ENCODE measurements at places on chromosomes 2 and 18.

DNA sequence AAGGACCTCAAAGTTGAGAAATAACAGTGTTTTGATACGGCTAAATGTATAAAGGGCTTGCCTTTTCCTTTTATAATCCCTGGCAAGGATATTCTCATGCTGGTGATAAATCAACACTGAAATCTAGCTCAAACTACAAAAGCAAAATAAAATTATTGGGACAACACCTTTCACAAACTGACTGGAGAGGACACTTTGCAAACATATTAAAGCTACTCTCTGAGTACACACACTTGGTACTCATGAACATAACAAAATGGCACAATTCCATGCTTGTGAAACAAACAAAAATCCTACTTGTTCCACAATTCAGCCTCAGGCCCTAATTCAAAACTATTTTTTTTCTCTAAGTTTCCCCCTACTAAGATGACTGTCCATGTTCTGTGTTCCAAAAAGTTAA, 305.8 kb downstream of the ETAA1 start:
- no peak for DNase-seq

DNA sequence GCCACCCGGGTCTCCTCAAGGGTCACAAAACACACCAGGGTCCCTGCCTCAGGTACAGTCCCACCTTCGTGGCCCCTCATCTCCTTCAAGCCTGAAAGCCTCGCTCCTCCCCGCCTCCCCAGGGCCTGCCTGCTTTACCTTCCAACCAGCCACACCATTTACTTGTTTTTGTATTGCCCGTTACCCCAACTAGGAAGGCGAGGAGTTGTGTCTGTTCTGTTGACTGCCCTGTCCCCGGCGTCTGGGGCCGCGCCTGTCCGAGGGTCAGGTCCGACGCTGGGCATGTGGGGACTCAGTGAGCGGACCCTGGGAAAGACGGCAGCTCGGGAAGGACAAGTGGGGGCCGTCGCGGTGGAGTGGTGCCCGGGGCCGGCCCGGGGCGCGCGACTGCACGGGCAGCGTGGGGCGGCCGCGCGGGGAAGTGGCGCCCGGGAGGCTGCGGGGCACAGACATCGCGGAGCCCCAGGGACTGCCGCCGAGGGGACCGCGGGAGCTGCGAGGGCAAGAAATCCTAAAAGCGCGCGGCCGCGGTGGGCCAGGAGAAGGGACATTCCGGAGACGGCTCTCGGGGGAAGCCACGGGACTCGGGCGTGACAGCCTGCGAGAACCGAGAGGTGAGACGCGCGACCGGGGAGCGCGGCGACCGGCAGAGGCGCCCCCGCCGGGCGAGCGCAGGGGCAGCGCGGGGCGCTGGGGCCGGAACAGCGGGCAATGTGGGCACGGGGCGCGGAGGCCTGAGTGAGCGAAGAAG, 797 bp upstream of the GRHL1 start:
- no peak for DNase-seq

GRCh38 chr2:139067874-139068273, 287.7 kb upstream of the NXPH2 start:
- no peak for DNase-seq

GRCh38 chr2:9627310-9627709, 3.5 kb downstream of the YWHAQ start:
- DNase-seq = no peak

DNA sequence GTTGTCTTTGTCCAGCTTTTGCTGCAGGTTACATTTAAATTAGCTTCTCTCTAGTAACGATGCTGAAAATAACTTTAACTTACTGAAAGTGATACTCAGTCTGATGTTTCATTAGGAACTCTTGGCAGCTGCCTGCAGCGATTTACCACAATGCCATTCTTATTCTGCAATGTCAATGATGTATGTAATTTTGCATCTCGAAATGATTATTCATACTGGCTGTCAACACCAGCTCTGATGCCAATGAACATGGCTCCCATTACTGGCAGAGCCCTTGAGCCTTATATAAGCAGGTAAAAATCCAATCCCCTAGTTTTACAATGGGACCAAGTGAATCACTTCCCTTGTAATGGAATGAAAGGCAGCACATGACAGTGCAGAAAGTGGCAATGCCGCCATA, 16.3 kb upstream of the MFF start:
- DNase-seq = no peak

- DNase-seq = no peak
Observed at GRCh38 chr2:216546241-216546640, 47.6 kb downstream of the RPL37A start.

GRCh38 chr2:203782262-203782976, 76.0 kb downstream of the CD28 start:
- no peak for DNase-seq

GRCh38 chr2:211498551-211499205, 942.3 kb downstream of the CPS1 start:
- DNase-seq = no peak

GRCh38 chr2:109529532-109530449, 84.0 kb downstream of the SEPTIN10 start:
- no peak for DNase-seq

- DNase-seq = no peak
Observed at GRCh38 chr18:71079606-71080005, 790.8 kb downstream of the SOCS6 start.

- no peak for DNase-seq
Observed at GRCh38 chr2:75334076-75334475, 134.8 kb upstream of the TACR1 start.

DNA sequence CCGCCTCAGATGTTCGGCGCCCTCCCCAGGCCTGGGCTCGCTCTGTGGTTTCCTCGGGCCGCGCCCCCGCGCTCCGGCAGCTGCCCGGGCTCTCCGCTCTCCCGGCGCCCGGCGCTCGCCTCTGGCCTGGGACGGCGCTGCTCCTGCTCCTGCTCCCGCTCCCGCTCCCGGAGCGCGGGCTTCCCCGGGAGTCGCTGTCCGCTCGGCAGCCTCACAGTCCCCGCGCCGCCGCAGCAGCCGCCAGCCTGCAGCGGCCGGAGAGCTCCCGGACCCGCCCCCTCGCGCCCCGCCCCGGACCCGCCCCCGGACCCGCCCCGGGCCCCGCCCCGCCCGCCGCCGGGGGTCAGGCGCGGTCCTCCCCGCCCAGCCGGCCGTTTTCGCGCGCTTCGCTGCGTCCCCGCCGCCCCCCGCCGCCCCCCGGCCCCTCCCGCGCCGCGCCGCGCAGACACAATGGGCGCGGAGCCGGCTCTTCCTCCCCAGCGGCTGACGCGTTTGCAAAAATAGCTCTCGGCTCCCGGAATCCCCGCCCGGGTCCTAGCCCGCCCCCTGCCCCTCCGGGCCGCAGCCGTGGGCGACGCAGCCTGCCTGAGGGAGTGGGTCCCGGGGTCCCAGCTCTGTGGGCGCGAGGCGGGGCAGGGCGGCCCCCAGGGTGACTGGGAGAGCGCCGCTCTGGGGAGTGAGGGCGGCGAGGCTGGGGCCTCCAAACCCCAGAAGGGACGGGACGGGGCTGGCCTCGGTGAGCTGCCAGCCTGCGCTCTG, at the start of gene ARL4C:
Gene ARL4C, minus strand, starts transcription at position 247 of the 759 bp plus-strand sequence. CDS start 495 bp downstream, outside the sequence.
- DNase-seq = peak; percentile 34

DNA sequence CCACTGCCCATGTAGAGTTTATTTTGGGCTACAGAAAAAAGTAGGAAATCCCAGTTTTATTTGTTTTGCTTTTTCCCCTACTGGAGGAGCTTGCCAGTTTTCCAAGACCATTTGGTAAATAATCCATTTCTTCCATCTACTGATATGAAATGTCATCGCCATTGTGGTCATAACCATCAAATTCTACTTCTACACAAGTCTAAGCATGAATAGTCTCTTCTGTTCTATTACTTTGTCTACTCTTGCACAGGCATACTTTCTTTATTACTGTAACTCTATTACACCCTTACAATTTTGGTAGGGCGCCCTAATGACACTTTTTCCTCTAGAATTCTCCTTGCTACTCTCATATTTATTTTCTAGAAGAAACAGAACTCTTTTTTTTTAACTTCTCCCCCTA, 120.7 kb downstream of the ATAD2B start:
- DNase-seq = no peak

- DNase-seq = no peak
Observed at GRCh38 chr18:22363867-22364463, 53.8 kb downstream of the CTAGE1 start.

DNA sequence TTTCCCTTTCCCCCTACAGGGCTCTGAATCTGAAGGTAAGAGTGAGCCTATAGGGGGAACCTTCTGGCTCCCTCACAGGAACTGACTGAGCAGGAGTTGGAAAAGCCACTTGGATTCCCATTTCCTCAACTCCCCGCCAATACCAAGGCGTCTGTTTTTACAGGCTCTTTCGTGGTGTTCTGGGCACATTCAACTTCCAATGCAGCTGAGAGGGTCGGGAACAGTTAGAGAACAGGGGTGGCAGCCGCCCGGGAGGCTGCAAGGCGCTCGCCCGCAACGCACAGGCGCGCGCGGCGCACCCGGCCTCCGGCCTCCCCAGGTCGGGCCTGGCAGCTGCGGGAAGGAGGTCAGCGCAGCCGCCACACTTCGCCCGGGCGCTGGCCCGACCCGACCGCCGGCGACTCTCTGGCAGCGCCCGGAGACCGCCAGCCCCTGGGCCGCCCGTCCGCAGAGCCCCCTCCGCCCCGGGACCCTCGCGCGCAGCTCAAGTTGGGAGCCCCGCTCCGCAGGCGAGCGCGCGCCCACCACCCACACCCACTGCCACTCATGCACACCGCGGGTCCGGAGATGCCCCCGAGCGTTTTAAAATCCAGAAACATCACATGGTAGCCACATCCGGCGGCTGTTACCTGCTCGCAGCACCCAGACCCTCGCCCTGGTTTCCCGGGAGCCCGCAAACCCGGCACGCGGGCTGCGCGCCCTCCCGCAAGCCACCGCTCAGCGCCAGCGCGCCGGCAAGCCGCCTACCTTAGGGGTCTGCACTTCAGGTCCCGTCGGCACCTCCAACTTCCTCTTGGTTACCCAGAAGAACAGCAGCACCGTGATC, 816 bp downstream of the GALNT14 start:
- no peak for DNase-seq

DNA sequence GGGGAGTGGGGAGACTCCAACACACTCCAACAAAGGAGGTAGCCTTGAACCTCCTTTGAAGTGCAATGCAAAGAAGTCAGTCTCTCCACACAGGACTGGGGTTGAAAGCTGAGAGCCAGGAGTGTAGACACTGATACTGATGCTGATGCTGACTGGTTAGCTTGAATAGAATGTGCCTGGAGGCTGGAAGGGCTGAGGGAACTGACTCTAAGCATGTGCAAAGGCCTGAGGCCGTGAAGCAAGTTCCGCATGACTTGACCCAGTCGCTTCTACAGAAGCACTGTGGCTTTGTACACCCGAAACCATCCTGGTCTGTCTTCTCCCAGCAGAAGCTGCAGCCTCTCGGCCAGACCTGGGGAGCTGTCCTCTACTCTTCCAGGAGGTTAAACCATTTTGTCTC, 10.4 kb downstream of the FOXI3 start:
- no peak for DNase-seq

GRCh38 chr2:236824836-236825235, 255.2 kb downstream of the ACKR3 start:
- no peak for DNase-seq

DNA sequence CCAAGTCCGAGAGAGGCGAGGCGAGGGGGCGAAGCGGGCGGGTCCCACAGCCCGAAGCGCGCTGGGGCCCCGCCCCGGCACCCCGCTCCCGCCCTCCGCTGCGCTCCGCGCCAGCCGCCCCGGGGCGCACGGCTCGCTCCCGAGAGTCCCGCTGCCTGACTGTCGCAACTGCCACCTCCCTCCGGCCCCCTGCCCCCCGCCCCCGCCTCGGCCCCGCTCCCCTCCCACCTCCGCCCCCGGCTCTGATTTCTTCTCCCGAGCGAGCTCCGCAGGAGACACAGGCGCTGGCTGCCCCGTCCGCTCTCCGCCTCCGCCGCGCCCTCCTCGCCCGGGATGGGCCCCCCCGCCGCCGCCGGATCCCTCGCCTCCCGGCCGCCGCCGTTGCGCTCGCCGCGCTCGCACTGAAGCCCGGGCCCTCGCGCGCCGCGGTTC, at the start of gene WNT6:
Gene WNT6, plus strand, starts transcription at position 250 of the 432 bp plus-strand sequence. CDS start 233 bp downstream, outside the sequence.
- DNase-seq = no peak

DNA sequence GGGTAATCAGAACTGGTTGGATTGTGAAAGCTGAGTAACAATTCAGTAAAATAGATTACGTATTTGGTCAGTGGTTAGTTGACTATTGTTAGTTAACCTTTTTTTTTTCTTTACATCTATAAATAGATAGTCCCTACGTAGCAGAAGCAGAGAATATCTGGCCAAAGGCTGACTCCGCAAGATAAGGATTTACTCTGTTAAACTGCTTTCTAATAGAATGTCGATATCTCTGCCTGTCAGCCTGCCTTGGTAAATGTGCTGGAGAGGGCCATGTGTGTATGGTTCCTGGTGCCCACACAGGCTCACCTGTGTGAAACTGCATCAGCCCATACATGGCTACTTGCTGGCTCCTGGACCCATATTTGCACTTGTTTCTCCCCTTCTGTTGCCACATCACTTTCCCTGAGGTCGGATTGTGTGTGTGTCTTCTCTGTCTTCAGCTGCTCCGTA, 94.4 kb downstream of the CRIM1 start:
- DNase-seq = no peak

DNA sequence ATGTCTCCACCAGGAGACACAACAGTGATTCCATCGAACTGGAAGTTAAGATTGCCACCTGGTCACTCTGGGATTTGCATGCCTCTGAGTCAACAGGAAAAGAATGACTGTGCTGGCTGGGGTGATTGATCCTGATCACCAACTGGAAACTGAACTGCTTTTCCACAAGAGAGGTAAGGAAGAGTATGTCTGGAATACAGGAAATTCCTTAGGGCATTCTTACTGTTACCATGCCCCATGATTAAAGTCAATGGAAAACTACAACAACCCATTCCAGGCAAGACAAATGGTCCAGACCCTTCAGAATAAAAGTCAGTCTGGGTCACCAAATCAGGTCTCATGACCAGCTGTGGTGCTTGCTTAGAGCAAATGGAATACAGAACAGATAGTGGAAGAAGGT, 12.0 kb upstream of the DDX1 start:
- DNase-seq = no peak

GRCh38 chr2:234436482-234436837, 60.4 kb downstream of the ARL4C start:
- no peak for DNase-seq

GRCh38 chr2:105391058-105391627, 7.7 kb downstream of the FHL2 start:
- DNase-seq = no peak

GRCh38 chr2:65980531-65980930, 454.4 kb upstream of the MEIS1 start:
- DNase-seq = no peak

- DNase-seq = no peak
Observed at GRCh38 chr2:201404699-201405280, 46.5 kb downstream of the TRAK2 start.

GRCh38 chr18:79058007-79058406, 11.2 kb upstream of the ATP9B start:
- no peak for DNase-seq

DNA sequence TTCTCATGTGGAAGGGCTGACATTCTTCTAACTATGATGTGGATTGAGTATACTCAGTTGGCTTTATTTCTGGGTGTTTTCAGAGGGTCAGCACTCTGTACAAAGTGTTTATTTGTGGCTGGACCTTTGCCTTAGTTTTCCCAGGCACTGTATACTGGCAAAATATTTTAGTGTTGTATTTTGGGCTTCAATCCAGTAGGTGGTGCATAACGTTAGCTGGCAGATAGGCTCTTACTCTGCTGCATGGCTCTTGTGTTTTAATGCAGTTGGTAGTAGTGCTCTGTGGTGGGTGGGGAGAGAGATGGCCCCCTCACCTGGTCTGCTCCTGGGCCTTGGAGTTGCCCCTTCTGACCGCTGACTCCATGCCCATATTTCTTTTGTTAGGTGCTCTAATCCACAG, 75.6 kb upstream of the REG3A start:
- no peak for DNase-seq

GRCh38 chr18:68803356-68803755, 5.5 kb downstream of the CCDC102B start:
- DNase-seq = no peak

GRCh38 chr18:48473816-48474215, 64.6 kb upstream of the ZBTB7C start:
- DNase-seq = no peak
